ENCODE measurements at places on chromosomes 5 and 9.

GRCh38 chr9:33234511-33235467 is 5.2 kb upstream of the SPINK4 start:
- DNase-seq = peak; percentile 4

- DNase-seq = no peak
Observed at GRCh38 chr5:95720094-95720786, 10.9 kb upstream of the RHOBTB3 start.

- DNase-seq = no peak
Observed at GRCh38 chr5:120258123-120258522, 206.0 kb upstream of the PRR16 start.

GRCh38 chr9:126669108-126669507 is 55.4 kb downstream of the LMX1B start:
- no peak for DNase-seq

GRCh38 chr5:102554728-102555127 is 55.9 kb upstream of the SLCO6A1 start:
- DNase-seq = no peak

DNA sequence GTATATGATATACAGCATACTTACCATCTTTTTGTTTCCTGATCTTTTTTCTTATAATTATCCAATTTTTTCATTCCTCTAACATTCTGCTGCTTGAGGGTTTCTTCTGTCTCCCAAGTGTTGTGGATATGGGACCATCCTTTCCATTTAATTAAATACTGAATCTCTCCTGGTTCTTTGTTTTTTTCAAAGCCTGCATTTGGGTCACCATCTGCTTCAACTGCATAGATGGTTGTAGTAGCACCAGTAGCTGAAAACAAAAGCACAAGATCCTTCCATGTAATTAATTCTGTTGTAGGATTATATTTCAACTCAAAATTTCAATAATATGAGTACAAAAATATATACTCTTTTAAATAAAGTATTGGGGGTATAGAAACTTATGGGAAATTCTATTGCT is 29.4 kb downstream of the CHD1 start:
- no peak for DNase-seq

Data from SJSA1 (cell line).